ENCODE measurements at places on chromosomes 6 and 20. TPM values are rescaled to one million over a fixed set of nuclear protein-coding genes. Genes with fewer than 3 reads are reported as not detected.

GRCh38 chr6:30691208-30691847 is 544 bp upstream of the NRM start:
- no peak for DNase-seq

GRCh38 chr6:34093854-34094430 is 51.9 kb downstream of the GRM4 start:
- DNase-seq, result no peak

Gene L3MBTL1
- total RNA-seq, result 23.1 TPM

Gene COL9A3
- total RNA-seq, result 21.2 TPM

- DNase-seq, result no peak
Measured at GRCh38 chr6:163954088-163954775, 539.7 kb downstream of the QKI start.

DNA sequence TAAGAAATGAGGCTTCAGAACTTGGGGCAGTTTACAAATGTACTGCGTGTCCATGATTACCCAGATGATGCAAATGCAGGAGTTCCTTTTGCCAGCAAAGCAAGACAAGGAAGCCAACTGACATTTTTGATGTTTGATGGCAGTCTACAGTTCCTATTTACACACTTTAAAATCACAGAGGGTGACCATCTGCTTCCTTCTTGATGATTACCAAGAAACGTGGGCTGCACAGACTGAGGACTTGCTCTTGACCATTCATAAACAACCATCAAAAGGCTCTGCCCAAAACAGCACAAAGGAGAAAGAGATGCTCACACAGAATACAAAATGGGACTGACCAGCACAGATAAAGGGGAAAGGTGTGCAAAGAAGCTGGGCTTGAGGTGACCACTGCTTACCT is 79.8 kb upstream of the TRAF3IP2 start:
- no peak for DNase-seq

Gene OSER1
- 31.1 TPM for total RNA-seq

Gene FAM217A
- not detected for total RNA-seq

DNA sequence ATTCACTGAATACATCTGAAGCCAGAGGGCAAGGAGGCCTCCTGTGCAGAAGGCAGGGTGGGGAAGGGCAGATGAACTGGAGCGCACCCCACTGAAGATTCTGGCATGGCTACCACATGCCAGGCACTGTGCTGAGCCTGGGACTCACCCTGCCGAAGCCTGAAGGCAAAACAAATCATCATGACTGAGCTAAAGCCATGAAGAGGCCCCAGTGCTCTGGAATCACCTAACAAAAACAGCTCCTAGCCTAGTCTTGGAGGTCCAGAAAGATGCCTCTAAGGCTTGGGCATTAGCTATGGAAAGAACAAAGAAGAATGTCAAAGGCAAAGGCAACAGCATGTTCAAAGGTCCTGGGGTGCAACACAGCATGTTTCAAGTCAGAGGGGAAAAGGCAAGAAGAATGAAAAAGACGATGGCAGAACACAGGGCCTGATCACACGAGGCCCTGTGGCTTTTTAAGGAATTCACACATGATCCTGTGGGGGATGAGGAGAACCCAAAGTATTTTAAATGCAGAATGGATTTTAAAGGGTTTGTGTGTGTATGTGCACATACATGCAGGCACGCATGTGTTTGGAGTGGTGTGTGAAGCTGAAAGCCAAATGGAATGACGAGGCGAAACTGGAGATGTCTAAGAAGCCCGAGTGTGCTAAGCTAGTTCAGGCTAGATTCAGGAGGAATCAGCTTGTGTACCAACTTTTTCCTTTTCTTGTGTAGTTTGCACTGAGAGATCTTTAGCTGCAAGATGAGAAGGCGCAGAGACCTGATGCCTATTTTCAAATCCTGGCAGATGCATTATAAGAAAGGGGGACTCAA is 261.4 kb downstream of the ZNF217 start:
- no peak for DNase-seq

Gene PGC
- total RNA-seq, result 56.6 TPM

DNA sequence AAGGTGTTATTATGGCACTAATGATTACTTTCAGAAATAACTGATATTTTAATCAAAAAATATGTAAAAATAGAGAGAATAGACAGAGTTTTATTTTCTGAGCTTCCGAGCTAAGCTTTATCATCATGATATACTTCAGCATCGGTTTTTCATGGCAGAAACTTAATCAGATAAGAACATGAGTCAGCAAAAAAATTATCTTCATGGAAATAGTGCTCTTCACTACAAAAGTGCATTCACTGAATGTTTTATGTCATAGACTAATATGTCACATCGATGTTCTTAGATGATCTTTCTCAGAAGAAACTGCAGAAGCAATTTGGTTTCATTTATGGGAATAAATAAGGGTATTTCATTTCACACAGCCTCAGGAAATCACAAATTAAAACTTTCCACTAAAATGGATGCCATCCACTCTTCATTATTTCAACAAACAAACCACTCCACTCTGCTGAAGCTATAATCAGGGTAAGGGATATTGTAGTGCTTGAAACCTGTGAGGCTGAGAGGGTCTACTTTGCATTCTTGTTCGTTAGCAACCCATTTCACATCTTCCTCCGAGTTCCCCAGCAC is 10.2 kb upstream of the MAP3K7 start:
- DNase-seq, result no peak

DNA sequence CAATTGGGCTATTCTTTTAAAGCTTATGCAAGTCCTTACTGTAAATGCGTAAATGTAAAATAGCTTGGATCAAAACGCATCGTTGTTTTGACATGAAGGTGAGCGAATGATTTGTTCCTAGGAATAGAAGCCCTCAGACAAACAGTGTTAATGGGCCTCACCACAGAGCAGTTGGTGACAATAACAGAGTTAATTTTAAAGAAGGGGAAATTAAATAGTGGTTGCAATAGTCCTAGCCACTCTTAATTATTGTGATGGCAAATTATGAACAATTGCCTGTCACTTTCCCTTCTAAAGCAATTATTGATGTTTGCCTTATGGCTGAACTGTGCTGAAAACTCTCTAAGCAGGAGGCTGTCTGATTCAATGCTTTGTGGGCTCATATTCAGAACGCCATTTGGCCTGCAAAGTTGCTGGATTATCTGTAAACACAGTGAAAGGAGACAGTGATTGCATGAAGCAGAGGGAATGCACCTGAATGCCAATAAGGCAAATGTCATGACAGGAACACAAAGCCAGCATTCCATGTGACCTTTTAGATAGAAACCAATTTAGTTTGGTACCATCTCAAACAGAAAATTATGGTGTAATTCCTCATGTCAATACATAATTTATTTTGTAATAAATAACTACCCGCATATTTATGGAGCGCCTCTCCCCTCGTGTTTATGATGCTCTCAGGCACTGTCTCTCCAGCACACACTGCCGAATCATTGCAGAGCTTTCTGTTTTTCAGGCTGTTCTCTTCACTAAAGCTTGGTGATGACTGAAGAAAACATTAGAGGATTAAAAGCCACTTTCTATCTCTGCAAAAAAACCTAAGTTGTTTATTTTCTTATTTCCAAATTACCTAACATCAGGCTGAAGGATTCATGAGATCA is 387.5 kb downstream of the HACE1 start:
- no peak for DNase-seq

DNA sequence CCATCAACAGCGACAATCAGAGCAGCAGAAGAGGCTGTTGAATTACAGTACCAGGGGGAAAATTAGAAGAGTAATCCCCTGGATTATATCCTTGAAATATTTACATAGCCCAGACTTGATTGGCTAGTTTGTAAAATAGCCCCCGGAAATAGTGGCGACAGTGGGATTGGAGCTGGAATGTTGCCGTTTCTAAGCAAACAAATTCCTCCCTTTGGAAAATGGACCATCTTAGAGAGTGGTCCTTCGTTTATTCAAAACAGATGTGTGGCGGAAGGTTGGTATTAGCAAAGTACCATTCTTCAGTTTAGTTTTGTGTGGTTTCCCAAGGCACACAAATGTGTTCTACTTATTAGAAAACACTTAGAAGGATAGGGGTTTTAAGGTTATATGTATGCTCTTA is 4.5 kb upstream of the EPB41L2 start:
- no peak for DNase-seq

DNA sequence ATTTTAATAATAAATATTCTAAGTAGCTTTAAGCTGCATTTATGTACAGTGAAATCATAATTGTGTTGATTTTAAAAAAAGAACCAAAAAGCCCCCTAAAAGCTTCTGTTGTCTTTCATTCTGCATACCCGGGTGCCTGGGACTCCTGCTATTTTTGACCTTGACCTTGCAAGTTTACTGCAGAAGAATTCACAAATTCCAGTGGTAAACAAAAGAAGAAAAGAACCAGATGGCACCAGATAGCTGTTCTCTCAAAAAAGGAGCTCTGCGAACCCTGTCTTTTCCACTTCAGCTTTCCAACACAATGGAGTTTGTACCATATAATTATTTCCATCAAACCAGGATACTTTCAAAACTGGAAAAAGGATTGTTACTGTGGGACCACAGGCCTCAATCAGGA is 363.3 kb downstream of the SMOC2 start:
- DNase-seq, result no peak

Gene OTOR
- total RNA-seq, result not detected

Gene CDH26
- 3.6 TPM for total RNA-seq

Gene FAM209B
- not detected for total RNA-seq

DNA sequence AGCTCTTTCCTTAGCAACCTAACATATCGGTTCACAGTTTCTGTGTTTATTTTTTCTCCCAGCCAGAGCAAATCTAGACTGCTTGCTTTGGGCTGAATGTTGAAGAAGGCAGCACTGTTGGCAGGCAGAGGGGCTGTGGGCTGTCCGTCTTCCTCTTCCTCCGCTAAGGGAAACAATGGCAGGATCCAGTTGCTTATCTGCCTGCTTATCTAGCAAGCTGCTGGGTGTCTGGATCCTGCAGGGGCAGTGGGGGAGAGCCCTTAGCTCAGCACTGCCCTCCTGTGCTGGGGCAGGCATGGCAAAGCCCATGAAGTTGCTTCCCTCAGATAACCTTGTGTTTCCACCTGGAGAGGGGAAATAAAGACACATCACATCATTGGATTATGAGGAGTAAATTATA is 92.7 kb upstream of the CD93 start:
- DNase-seq, result no peak

Gene MDC1
- 30.1 TPM for total RNA-seq

GRCh38 chr6:3244003-3244831 is 14.5 kb upstream of the PSMG4 start:
- DNase-seq, result no peak

Gene SLX4IP
- total RNA-seq, result 6.6 TPM

GRCh38 chr6:168941036-168941435 is 312.6 kb downstream of the THBS2 start:
- no peak for DNase-seq

Gene PRPF6
- total RNA-seq, result 67.9 TPM

DNA sequence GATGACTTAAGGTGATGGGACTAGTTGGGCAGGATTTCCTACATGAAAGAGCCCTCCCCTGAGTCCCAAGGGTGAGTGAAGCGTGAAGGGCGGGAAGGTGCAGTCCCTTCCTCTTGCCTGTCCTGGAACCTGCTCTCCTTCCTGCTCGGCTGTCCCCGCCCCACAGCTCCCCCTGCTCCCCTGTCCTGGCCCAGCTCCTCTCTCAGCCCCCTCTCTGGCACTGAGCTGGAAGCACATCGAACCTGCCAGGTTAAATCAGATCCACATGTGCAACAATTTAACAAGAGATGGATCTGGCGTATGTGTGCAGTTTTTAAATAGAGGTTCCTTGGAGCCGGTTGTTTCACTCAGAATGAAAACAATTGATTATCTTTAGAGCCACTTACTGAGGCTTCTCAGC is 95.0 kb downstream of the LRFN2 start:
- DNase-seq, result no peak

DNA sequence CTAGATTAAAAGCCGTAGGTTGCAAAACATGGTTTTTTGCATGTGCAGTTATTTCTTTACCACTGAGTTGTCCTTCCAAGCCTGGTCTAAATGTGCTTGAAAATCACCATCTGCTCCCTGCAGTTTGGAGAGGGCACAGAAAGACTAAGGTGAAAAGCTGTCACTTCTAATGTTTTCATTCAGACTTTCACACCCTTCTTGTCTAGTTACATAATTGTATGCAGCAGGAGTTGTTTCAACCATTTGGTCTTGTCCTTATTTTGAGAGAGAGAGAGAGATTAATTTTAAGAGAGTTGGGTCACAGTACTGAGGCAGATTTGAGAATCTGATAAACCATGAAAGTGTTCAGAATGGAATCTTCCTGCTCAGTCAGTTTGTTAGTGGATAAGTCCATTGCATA is 82.5 kb downstream of the ARID1B start:
- DNase-seq, result no peak

DNA sequence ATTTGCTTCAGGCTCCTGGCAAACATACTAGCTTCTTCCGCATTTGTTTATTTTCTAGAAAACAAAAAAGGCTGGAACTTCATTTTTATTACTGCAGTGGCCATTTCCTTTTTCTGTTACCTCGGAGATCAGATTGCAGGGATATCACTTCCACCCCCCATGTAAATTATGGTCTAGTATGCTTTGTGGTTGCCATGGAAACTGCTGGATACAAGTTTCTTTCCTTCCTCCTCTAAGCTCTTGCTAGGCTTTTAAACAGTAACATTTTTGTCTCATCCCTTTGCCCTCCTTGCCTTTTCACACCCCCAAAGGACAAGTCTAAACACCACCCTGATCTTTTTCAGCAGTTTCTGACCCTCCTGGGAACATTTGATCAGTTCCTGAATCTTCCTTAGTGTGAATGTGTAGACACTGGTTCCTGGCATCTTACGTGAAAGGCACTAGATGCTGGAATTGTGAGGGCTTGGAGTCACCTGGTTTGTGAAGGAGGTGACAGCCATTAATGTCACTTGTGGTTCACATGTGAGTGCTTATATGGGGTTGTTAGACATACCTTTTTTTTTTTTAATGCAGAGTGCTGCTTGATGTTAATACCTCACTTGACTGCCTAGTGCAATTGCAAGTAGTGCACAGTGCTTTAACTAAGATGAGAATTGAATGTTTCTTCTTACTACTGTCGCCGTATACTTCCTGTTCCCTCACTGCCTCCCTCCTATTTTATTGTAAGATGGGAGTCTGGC is 181.6 kb downstream of the JARID2 start:
- no peak for DNase-seq

- no peak for DNase-seq
Measured at GRCh38 chr6:52409499-52409898, 10.6 kb upstream of the EFHC1 start.

Gene ULBP1
- 8.2 TPM for total RNA-seq

DNA sequence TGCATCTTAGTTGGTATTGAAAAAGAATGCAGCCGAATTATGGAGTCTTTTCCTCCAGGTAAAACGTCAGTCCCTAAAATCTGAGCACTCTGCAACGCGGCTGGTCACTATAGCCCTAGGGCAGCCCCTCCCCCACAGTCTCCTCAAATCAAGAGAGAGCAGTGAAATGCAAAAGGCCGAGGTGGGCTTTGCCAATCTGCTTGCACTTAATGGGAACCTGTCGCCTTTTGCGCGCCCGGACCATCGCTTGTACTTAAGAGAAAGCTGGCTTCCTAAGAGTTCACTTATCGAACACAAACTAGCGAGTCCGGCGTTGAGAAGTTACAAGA is 447 bp downstream of the MCM3 start:
- no peak for DNase-seq

DNA sequence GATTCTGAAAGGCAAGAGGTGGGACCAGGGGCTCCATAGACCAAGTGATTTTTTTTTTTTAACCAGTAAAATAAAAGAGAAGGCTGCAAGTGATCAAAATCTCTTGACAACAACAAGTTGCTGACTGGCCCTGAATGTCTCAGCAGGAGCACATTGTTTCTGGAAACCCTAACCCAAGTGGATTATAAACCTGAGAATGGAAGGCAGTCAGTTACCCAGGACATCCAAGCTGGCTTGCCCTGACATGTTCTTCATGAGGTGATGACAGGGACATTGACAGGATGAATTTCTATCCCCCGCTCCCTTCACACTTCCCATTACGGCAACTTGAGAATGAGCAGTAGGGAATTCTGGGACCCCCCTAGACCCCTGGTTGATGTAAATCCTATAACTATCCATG is 49.6 kb upstream of the RIPOR2 start:
- DNase-seq, result no peak
